ENCODE measurements at places on chromosomes 6 and 20.

DNA sequence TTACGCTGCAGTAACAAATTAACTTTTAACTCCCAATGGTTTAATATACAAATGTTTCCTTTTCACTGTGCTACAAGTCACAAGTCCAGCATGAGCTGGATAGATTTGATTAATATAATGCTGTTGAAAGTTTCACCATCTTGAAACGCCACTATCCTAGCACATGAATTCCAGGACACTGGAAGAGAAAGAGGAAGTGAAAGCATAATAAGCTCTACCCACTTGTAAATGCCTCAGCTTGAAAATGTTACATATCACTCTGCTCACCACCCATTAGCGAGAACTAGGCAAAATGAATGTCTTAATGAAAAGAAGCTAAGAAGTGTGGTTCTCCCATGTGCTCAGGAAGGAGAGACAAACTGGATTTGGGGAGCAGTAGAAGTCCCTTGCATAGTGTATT, 46.9 kb downstream of the PCSK2 start:
- no peak for DNase-seq

DNA sequence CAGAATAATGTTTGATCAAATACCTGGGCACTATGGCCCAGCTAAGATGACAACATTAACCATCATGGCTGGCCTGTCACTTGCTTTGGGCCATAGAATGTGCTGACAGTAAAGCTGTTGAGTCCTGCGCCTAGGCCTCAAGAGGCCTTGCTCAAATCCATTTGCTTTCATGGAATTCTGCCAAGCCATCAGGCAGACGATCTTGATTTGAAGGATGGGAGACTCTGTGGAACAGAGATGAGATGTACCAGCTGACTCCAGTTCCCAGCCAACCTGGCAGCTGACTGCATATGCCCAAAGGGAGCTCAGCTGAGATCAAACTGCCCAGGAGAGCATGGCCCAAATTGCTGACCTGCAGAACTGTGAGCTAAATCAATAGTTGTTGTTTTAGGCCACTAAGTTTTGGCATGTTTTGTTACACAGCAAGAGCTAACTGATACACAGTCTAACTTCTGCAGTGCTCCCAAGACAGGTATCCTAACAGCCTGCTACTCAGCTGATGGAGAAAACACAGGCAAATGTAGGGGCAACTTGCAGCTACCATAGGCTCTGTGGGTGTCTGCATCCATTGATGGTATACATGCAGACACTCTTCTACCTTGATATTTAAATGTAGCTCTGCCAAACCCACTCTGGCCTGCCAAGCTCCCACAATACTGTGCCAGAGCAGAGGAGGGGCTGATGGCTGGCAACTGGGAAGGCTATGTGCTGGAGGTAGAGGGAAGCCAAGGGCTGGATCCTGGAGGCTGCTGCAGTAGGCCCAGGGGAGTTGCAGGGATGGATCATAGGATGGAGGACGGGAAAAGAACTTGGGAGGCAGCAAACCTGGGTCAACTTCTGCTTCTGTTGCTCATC, 55.2 kb upstream of the RNF24 start:
- no peak for DNase-seq

GRCh38 chr6:163337958-163338357, 76.6 kb upstream of the QKI start:
- no peak for DNase-seq

- DNase-seq, result no peak
Observed at GRCh38 chr6:131651782-131652181, 14.7 kb downstream of the ENPP3 start.

GRCh38 chr20:14498772-14499171, 161.4 kb upstream of the FLRT3 start:
- no peak for DNase-seq

GRCh38 chr6:99467509-99468106, 42.5 kb upstream of the PNISR start:
- peak; percentile 26 for DNase-seq

DNA sequence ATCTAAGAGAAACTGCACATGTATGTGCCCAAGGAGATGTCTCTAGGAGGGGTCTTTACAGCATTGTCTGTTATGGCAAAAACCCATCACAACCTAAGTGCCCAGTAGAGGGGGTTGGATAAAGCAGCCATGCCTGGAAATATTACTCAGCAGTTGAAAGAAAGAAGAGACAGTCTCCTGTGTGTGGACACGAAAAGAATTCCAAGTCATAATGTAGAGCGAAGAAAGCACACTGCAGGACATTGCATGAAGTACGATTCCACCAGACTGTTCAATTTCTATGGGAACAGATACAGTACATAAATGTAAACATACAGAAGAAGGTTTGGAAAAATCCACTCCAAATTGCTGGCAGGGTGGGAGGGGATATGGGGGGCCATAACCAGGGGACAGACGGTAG, 7.3 kb upstream of the TGM2 start:
- peak; percentile 55 for DNase-seq

DNA sequence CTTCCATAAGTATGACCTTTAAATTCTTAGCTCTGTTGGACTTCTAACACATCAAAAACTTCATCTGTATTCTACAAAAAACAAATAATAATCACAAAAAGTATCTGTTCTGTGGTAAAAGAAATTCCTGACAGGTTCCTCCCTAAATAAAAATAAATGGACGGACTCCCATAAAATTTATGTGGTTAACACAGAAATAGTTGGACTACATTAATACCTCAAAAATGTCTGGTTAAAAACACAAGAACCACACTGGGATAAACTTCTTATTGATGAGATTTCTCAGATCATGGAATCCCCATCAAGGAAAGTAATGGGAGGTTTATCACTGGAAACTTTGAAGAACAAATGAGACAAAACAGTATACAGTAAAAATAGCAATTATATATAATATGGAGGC, 172.4 kb downstream of the MOXD1 start:
- DNase-seq, result peak; percentile 49

DNA sequence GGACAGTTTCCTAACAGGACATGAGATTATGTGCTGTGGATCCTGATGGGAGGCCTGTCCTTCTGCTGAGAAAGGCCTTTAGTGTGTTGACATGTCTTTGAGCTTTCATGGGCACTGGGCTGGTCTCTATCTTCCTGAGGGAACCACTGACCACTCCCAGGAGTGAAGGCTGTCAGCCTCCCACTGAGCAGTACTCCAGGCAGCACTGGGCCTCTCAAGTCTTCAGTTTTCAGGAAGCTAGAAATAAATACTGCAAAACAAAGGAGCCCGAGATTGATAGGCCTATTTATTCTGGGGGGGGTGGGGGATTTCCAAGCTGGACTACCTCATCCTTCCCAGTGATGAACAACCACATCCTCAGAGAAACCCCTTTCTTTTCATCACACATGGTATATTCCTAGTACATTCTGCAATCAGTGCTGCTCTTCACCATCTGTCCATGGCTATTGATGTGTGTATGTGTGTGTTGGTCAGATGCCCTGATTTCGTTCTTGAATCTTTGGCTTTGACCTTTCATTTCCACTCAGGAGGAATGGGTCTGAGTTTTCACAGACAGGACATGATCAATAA, 180.9 kb upstream of the SPTLC3 start:
- DNase-seq, result no peak

DNA sequence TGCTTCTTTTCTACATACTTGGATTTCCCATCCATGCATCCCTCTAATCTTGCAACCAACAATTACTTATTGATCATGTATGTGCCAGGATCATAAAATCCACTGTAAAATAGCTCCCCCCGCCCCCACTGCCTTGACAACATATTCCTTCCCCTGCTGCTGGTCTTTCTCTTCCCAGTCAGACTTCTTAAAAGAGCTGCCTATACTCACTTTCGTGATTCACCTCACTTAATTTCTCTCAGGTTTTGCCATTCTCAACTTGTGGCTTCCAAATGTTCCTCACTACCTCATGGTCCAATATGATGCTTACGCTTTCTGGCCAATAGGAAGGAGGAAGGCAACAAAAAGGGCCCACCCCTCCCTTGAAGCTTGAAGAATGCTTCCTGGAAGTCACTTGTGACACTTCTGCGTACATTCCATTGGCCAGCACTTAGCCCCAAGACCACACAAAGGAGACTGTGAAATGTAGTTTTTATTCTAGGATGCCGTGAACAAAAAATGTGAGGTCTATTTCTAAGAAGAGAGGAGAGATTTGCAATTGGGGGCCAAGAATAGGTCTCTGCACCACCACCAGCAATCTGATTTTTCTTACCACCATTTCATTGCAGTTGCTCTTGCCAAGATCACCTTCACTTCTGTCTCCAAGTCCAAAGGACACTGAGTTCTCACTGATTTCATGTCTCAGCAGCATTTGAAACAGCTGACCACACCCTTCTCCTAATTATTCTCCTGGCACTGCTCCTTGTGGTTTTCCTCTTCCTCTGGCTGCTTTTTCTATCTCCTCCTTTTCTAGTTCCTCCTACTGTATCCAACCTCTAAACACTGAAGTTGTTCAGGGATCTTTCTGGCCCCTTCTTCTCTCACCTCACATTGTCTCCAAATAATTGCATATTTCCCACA, 30.8 kb downstream of the CD164 start:
- DNase-seq, result no peak

DNA sequence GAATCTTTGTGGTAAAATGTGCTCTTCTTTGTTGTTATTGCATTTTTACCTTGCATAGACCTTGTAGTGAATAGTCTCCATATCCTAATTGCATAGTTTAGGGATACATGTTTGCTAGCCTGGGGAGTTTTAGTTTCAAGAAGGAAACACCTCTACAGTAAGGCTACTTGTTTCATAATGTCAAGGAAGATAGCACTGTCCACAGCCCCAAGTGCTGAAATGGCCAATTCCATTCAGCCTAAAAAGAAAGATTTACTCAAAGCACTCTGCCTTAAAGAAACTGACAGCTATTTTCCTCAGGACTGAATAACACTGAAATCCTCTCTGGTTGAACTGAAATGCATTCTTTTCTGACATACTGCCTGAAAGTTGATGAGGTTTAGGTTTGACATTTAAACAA, 2.6 kb downstream of the HCRTR2 start:
- peak; percentile 46 for DNase-seq

GRCh38 chr6:167524261-167525111, 199.6 kb downstream of the TTLL2 start:
- no peak for DNase-seq

DNA sequence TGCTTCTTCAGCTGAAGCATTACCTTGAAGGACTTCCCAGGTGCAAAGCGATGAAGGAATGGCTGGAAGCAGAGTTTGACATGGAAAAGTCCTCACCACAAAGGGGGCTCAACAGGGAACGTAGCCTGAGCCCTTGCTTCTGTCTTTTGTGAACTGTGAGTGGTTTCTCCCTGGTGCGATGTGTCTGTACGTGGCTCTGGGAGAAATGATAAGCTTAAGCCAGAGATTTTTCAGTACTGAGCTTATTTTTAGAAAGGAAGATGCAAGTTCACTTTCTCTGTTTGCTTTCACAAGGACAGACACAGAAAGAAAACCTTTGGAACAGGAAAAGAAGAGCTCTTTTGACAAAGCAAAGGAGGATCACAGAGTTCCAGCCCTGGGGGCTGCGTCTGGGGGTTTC, 79.4 kb downstream of the DACT2 start:
- DNase-seq, result no peak

DNA sequence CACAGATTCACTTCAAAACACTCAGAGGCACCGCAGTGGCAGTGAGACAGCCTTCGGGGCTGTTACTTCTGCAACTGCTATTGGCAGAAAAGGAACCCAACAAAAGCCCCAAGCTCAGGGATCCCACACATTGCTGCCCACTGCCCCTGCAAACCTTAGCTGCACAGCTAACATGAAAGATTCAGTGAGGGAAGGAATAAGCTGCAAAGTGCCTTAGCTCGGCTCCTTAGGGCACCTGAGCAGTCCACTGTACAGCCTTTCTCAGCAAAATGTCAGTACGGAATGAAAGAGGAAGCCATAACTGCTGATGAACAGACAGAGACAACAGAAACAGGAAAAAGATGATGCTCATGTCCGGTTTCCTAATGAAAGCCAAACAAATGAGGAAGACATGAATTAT, 179.7 kb upstream of the SHLD1 start:
- no peak for DNase-seq

- DNase-seq, result no peak
Observed at GRCh38 chr6:38656896-38657295, 17.2 kb upstream of the BTBD9 start.

DNA sequence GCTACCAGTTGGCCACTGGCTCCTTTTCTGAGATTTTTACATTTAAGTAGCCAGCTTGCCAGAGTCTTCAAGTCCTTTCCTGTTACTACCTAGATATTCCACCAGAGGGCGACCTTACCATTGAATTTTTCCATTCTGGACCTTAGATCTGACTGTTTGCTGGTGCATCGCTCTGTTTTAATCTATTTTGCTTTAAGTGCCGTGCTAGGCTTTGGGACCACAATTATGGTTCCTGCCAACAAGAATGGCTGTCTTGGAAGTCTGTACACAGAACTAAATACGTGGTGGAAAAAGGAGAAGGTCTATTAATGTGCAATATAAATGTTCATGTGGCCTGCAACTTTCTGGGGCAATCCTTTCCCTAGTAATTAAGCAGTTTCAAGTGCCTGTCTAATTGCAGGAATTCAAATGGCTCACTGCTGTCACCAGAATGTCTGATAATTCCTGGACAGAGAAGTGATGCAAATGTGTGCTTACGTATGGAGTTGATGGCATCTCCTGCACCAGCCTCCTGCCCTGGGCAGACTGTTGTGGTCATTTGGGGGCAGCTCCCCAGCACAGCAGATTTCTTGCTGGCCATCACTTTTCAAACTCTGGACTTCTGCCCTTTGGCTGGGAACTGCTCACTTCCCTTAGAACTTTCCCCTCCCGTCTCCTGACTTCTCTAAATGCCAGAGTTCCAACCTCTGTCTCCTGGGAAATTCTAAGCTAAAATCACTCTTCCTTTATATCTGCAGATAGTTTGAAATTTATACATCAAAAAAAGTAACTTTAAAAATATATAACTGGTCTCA, 5.6 kb upstream of the HLA-DOA start:
- DNase-seq, result peak; percentile 90

- DNase-seq, result no peak
Observed at GRCh38 chr20:2932498-2932897, 59.2 kb downstream of the PTPRA start.
